T-helper 2 cell treated with Interferon-gamma antibody and Interleukin-4, amounts not matched to agents 100 ng/mL and 5 ng/mL, for 36 hours (primary cell): ENCODE measurements at places on chromosomes 12 and 14. TPM values are rescaled to one million over a fixed set of nuclear protein-coding genes. Genes with fewer than 3 reads are reported as not detected.

PTCSC3 gene
- total RNA-seq = not detected in 2 replicates

CAMKK2 gene
- 30.5 and 31.2 TPM in 2 replicates for total RNA-seq

BIN2 gene
- 173 TPM in 2 replicates for total RNA-seq

ZNF891 gene
- total RNA-seq = 2.3 and 2.4 TPM in 2 replicates

TAS2R7 gene
- total RNA-seq = not detected in 2 replicates

TMEM121 gene
- 4.1 and 4.6 TPM in 2 replicates for total RNA-seq

SLC8A3 gene
- 0.05 TPM in 1 of 2 replicates, not detected in the other for total RNA-seq

LRRK2 gene
- 0.14 TPM in 1 of 2 replicates, not detected in the other for total RNA-seq

MUCL1 gene
- not detected in 2 replicates for total RNA-seq

TMEM229B gene
- 18.4 and 19.4 TPM in 2 replicates for total RNA-seq

HHIPL1 gene
- total RNA-seq = 0.02 TPM in 1 of 2 replicates, not detected in the other

TEX22 gene
- 3.8 and 5.7 TPM in 2 replicates for total RNA-seq

SLC6A12 gene
- not detected in 2 replicates for total RNA-seq

GALNT6 gene
- 24.8 and 26.6 TPM in 2 replicates for total RNA-seq

KRT74 gene
- not detected in 2 replicates for total RNA-seq

HOXC10 gene
- total RNA-seq = not detected in 2 replicates

ASB2 gene
- total RNA-seq = 55.8 and 58.1 TPM in 2 replicates

SYCP3 gene
- 0.93 and 1.2 TPM in 2 replicates for total RNA-seq

DTX1 gene
- total RNA-seq = not detected in 2 replicates

NEUROD4 gene
- total RNA-seq = not detected in 2 replicates

CREBL2 gene
- 15.9 and 17.6 TPM in 2 replicates for total RNA-seq

NR4A1 gene
- total RNA-seq = 4.4 and 6.4 TPM in 2 replicates

PIWIL1 gene
- total RNA-seq = 0.25 and 0.27 TPM in 2 replicates

TAS2R20 gene
- total RNA-seq = 2.3 and 2.9 TPM in 2 replicates

C14orf180 gene
- not detected in 2 replicates for total RNA-seq

DIP2B gene
- total RNA-seq = 26.3 and 26.9 TPM in 2 replicates

AQP2 gene
- total RNA-seq = not detected in 2 replicates

AQP6 gene
- total RNA-seq = not detected in 2 replicates

LIMA1 gene
- total RNA-seq = 85.7 and 86.0 TPM in 2 replicates

TMCC3 gene
- total RNA-seq = not detected in 2 replicates

SLC7A7 gene
- total RNA-seq = not detected in 2 replicates

TOMM20L gene
- total RNA-seq = not detected in 2 replicates

PPP1R36 gene
- 0.16 and 0.25 TPM in 2 replicates for total RNA-seq

NXPH4 gene
- total RNA-seq = 0.43 and 1.0 TPM in 2 replicates

SYNE3 gene
- total RNA-seq = 51.8 and 52.8 TPM in 2 replicates
